ENCODE measurements at places on chromosomes 12 and 14. TPM values are rescaled to one million over a fixed set of nuclear protein-coding genes. Genes with fewer than 3 reads are reported as not detected.

Gene APEX1
- total RNA-seq = 68.7 TPM

Gene KRT2
- not detected for total RNA-seq

Gene EID3
- total RNA-seq = 9.1 TPM

Gene KLHL33
- 0.60 TPM for total RNA-seq

Gene REP15
- 0.32 TPM for total RNA-seq

Gene KRT73
- total RNA-seq = not detected

All from bronchial smooth muscle cell (primary cell).